Activated naive CD4-positive, alpha-beta T cell treated with Interleukin-2 at 50 U/mL for 16 hours (primary cell): ENCODE measurements at places on chromosomes 13 and 19.

DNA sequence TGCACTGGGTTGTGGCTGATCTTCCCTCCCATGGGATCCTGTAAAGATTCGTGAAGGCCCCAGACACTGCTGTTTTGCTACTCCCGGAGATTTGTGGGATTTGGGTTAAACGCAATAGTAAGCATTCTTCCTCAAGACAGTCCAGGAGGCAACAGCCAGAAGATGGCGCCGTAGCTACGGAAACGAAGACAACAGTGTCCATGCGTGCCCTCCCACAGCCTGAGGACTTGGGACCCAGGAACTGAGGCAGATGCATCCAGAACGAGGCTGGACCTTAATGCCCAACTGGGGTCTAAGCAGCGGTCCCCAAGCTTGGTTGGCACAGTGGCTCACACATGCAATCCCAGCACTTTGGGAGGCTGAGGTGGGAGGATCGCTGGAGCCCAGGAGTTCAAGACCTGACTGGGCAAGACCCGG, 57.6 kb upstream of the ZNF507 start:
- DNase-seq: no peak

GRCh38 chr13:113627136-113627535, 30.9 kb downstream of the ATP4B start:
- no peak for DNase-seq

DNA sequence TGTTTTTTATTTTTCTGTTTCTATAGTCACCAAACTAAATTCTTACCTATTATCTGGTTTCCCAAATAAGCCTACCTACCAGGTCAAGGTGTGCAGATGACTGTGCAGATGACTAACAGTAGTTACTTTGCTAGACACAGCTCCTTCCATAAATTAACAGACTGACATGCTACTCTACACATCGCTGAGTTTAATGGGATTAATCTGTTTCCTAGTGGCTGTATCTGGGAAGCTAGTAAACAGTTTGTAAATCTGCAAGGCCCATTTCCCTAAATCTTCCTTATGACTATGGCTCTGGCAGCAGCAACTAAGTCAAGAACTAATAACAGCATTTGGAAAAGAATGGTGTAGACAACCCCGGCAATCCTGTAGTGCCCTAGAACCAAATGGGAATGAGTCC, 27.9 kb downstream of the MIPEP start:
- no peak for DNase-seq

DNA sequence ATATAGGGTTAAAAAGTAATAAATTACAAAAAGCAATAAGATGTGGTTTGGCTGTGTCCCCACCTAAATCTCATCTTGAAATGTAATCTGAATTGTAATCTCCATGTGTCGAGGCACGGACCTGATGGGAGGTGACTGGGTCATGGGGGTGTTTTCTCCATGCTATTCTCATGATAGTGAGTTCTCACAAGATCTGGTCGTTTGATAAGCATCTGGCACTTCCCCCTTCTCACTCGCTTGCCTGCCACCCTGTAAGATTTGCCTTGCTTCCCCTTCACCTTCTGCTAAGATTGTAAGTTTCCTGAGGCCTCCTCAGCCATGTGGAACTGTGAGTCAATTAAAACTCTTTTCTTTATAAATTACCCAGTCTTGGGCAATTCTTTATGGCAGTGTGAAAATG, 577.4 kb downstream of the TBC1D4 start:
- DNase-seq: no peak

- no peak for DNase-seq
Observed at GRCh38 chr13:79307866-79308298, 98.2 kb downstream of the RBM26 start.

DNA sequence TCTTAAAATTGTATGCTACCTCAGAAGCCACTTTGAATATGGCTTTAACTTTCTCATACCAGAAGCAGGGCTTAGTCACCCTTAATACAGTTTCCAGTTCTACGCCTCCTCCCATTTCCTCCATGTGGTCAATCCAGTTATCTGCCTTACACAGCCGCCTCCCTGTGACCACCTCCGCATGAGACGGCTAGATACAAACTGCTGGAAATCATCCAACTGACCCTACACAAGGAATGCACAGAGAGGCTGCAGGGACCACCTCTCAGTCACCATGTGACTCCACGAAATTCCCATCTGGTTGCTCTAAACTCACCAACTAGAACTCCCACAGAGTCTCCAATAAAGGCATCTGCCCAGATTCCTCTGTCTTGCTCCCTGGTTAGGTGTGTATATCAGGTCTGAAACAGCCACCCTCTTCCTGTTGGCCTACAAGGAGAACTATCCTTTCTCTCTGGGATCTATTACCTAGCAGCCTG, 6.8 kb downstream of the ZNF564 start:
- DNase-seq: no peak

GRCh38 chr19:52464798-52465470, 11.6 kb downstream of the ZNF578 start:
- DNase-seq: no peak

DNA sequence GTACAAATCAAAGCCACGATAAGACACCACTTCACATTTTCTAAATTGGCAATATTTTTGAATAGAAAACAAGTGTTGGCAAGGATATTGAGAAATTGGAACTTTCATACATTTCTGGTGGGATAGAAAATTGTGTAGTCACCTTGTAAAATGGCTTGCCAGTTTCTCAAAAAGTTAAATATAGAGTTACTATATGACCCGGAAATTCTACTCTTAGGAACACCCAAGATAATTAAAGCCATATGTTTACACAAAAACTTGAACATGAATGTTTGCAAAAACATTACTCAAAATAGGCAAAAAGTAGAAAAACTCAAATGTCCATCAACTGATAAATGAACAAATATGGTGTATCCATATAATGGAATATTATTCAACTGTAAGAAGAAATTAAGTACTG, 552.5 kb downstream of the TBC1D4 start:
- no peak for DNase-seq

DNA sequence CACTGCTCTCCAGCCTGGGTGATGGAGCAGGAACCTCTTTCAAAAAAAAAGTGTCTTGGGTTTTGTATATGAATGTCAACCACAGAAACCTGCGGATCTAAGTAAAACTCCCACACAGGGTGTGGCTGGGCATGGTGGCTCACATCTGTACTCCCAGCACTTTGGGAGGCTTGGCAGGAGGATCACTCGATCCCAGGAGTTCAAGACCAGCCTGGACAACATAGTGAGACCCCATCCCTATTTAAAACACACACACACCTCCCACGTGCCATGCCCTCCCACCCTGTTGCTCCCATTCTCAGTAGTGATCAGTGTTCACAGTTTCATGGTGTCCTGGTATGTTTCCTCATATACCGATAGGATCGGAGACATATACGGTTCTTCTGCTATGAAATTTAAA, 9.2 kb downstream of the TMED1 start:
- DNase-seq: no peak

GRCh38 chr13:109869312-109870237, 83.2 kb upstream of the IRS2 start:
- no peak for DNase-seq

DNA sequence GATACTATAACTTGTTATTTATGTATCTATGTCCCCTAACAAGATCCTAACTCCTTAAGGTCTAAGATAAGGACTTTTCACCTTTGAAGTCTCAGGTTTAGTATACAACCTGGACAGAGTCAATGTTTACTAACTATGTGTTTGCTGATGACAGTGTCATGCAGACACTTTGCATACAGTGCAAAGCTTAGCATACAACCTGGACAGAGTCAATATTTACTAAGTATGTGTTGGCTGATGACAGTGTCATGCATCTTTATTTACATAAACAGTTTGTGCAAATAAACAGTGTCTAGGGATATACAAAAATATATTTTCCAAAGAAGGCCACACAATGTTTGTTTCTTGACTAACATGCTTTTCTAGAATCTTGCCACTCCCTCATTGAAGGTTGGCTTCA, 34.7 kb downstream of the DCT start:
- no peak for DNase-seq

- no peak for DNase-seq
Observed at GRCh38 chr13:40484101-40484800, 182.2 kb downstream of the FOXO1 start.

DNA sequence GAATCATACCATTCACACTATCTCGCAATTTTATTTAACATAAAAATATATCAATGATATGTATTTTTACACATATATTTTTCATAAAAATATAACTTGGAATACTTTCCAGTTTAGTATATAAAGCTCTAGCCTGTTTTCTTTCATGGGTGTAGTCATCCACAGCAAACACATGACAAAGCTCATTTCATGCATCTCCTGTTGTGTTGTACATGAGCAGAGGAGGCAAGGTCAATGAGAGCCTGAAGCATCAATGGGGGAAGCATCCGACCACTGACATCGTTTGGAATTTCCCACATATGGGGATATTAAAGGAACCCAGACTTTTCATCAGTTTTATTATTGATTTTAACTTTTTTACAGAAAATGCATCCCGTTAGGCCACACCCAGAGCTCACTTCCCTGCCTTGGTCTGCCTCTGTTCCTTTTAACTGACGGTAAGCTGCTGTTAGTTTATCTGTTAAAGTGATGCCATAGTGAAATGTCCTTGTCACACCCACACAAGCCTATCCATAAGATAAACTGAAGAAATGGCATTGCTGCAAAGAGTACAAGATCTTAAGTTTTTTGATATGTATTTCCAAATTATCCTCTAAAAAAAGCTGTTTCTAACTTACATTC, 44.0 kb downstream of the MIPEP start:
- DNase-seq: no peak
